ENCODE measurements at places on chromosomes 4 and X. TPM values are rescaled to one million over a fixed set of nuclear protein-coding genes. Genes with fewer than 3 reads are reported as not detected.

DNA sequence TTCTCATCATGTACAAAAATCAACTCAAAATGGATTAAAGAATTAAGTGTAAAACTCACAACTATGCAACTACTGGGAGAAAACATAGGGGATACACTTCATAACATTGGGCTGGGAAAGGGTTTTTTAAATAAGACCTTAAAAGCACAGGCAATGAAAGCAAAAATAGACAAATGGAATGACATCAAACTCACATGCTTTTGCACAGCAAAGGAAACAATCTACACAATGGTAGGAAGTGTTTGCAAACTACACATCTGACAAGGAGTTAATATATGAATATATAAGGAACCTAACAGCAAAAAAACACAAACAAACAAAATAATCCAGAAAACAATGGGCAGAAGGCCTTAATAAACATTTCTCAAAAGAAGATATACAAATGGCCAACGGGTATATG, 57.9 kb downstream of the FREM3 start:
- DNase-seq: no peak

Gene HTN1
- not detected for total RNA-seq

Gene CLNK
- total RNA-seq: 0.29 TPM

GRCh38 chr4:183924362-183925044, 19.4 kb downstream of the STOX2 start:
- DNase-seq: no peak

Gene FAM47A
- total RNA-seq: not detected

Gene RTL3
- not detected for total RNA-seq

DNA sequence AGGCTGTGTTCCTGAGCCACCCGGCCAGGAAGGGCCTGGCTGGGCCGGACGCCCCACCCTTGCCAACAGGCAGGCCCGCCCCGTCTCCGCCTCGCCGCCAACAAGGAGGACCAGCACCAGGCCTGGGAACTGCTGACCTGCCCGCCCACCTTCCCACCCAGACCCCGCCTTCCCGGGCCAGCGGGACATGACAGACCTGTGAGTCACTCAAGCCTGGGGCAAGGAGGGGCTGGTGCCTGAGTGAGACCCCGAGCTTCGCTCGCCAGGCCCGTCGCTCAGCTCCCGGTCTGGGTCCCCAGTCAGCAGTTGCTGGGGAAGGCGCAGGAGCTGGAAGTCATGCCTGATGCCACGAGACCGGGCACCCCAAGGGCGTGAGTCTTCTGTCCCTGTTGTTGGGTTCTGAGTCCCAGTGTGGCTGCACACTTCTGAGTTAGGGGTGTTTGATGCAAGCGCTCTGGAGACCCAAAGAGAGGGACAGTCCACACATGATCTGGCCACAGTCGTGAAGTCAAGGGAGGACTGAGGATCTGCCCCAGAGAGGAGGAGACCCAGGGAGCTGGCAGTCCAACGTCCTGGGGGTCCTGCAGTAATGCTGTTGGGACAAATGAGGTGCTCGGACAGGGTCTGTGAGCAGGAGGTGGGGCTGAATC, at the start of gene DNASE1L1:
TSS of gene DNASE1L1 (minus strand) at position 33 of the 650 bp plus-strand sequence. CDS start 3,686 bp downstream, outside the sequence.
- DNase-seq: no peak

- no peak for DNase-seq
Observed at GRCh38 chr4:81572402-81572801, 100.7 kb upstream of the RASGEF1B start.

- no peak for DNase-seq
Observed at GRCh38 chr4:68176500-68176899, 46.8 kb upstream of the TMPRSS11F start.

Gene PAGE2
- total RNA-seq: not detected

- peak; percentile 20 for DNase-seq
Observed at GRCh38 chrX:46912603-46913491, 626 bp downstream of the JADE3 start.

DNA sequence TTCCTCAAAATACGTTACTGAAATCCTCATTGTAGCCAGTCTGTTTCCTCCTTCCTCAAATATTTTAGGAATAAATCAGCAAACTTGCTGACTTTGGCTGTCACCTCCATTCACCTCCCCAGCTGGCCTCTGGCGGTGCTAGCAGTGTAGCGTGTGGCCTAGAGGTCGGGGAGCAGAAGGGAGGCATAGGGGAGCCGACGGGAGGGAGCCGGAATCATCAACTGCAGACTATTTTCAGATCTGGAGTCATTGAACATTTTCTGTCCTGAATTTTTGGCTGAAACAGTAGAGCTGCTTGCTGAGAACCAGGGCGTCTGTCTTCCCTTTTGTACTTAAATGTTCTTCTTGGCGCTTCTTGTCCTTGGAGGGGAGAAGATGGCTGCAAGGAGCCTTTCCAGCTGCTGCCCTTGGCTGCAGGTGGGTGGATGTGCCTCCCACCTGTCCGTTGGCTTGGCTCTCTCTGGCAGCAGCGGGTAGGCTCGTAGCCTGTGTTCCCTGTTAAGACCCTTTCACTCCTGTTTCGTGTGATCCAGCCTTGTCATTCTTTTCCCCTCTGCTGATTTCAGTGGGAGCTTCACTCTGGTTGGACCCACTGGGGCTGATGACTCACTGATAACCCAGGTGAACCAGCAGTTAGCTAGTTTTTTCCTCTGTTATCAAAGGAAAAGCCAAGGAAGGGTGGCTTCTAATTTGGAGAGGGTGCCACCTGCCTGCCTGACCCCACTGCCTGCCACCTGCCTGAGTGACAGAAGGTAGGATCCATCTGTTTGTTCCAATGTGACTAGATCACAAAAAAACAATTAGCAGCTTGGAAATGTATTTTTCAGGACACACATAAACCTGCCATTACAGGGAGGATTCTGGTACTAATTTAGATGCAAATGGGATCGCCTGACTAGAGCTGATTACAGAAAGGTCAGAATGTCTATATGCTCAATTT, 135.9 kb downstream of the GATB start:
- DNase-seq: no peak

Gene GC
- total RNA-seq: not detected

DNA sequence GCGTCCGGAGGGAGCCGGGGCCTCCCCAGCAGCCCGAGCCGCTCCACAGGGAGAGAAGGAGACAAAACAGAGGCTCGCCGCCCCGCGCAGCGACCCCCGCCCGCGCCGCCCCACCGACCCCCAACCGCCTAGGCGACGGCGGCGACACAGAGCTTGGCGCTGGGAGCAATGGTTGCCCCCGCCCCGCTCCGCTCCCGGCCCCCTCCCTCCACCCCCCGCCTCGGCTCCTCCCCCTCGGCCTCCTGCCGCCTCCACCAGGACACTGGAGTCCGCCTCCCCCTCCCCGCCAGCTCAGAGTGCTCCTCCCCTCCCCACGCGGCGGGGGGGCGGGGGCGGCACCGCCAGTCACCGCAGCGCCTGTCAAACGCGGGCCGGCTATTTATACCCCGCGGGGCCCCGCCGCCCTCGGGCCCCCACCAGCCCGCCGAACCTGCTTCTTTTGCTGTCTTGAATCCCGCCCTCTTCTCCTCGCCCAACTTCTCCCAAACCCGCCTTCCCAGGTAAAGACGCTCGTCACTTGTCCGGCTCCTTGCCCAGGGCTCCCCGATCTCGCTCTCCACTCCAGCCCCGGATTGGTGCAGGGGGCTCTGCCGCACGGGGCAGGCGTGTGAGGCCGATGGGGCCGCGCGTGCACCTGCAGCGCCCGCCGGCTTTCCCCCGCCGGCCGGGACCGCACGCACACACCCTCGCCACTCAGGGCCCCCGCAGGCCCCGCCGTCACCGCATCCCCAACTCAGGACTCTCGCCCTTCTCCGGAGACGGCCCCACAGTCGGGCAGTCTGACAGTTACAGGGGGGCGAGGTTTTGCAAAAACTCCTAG, at the start of gene ELF2:
TSS of gene ELF2 (minus strand) at position 170 of the 820 bp plus-strand sequence. CDS start 39,517 bp downstream, outside the sequence.
- peak; percentile 84 for DNase-seq

DNA sequence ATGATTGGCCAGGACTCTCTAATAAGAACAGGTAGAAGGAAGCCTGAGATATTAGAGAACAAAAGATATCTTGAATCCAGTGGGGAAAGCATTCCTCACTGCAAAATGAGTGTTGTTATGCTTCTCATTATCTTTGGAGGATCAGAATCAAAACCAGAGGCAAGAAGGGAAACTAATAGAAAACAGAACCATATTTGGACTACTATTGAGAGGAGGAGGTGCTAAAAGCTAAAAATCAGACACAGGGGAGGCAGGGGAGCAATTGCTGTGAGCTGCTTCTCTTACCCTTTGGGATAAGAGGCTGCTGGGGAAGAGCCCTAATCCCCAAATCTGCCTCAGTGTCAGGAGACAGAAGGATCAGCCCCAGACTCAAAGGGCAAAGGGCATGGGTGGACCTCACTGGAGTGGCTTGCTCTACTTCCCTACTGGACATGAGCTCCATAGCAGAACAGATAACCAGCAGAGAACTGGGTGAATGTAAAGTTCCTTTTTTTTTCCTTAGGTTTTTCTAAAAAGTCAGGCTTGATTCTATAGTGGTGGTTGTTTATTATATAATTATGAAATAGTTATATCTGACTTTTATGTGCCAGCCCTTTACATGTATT, 60.1 kb downstream of the SEPTIN11 start:
- no peak for DNase-seq

Gene NAA11
- total RNA-seq: not detected

DNA sequence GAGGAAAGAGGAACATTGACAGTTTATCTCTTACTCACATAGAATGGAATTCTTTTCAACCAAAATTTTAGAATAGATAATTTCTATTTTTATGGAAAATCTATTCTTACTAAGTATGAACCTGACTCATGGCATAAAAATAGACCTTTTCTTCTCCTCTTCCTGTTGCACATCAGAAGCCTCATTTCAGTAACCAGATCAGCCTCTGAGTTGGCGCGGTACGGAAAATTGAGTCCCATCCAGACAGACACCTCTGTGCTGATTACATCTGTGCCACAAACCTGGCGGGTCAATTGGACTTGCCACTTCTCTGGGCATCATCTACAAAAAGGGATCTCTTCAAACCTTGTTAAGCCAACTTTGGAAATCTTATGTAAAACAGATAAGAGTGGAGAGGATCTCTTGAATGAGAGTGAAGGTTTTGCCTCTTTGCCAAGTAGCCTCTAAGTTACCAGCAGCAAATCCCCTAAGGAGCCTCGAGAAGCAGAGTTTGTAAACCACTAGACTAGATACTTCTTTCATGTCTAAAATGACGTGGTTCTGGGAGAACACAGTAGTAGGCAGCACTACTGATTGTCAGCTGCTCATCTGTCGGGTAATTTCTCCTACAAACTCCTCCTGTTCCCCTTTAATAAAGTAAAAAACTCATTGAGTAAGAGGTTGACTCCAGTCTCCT, 37.4 kb downstream of the TENM3 start:
- DNase-seq: no peak

Gene PNPLA4
- 5.6 TPM for total RNA-seq

GRCh38 chrX:133661962-133662839, 246.9 kb upstream of the GPC4 start:
- no peak for DNase-seq

DNA sequence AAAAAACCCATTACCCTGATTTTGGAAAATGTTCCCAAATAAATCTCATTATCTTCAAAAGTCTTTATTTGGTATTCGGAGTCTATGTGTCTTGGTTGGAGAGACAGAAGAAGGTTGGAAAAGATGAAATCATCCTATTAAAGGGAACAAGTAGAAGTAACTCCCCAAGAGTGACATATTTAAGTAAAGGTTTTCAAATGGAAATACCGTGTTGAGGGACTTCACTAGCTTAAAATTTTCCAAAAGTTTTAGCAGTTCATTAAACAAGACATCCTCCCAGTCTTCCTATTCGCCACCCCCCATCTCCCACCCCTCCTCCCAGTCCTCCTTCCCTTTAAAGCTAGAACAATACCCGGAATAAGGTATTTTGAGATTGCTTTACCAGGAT, 62.7 kb upstream of the CCDC160 start:
- DNase-seq: no peak

Gene PAGE2B
- not detected for total RNA-seq

DNA sequence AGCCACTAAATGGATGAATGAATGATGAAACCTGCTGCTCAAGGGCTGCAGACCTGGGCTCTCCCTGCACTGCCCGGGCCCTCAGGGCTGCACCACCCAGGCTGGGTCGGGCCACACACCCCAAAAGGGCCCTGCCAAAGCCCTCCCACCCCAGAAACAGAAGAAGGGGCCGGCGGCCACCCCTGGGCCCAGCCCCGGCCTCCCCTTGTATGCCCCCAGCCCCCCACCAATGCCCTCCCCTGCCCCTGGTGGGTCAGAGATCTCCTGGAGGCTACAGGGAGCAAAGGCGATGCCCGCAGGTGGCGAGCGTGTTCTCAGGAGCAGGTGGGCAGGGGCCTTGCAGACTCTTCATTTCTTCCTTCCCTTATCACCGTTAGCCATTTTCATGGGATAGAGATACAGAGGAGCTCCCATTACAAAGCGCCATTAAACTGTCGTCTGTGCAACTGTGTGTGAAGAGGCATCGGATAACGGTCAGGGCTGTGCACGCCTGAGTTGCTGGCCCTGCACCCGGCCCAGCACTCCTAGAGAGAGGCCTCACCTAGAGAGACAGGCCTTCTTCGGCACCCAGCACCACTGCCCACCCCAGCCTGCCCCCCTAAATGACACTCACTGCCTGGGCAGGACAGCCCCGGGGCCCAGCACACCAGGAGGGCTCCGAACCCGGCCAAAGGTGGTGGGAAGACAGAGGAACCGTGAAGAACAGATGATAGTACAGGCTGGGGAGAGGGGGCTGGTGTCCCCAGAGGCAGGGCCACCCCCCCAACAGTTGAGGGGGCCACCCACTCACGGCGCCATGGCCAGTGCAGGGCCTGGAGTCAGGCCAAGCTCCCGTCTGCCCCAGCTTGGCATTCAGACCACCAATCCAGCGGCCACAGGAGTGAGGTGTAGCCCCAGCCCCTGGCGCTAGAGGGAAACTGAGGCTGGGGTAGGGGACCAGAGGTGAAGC, 133.7 kb downstream of the FAM53A start:
- DNase-seq: no peak

GRCh38 chr4:37244583-37245390, at the start of gene NWD2:
NWD2 (plus strand) TSS chr4:37244743; CDS start chr4:37245068, 325 bp downstream.
- DNase-seq: no peak

DNA sequence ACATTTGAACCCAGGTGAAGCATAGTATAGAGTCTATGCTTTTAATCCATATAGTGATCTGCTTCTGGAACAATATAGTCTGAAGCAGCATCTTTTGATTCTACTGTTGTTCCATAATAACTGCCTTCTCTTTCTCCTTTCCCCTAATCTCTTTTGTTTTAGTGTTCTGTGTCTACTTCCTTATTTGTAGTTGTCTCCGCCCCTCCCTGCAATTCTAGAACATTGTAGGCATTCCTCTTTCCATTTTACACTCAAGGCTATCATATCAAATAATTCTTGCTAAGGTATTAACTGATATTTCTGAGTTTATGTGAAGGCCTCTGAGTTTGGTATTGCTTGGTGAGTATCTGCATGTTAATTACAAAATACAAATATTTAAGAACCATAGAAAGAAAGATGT, 11.6 kb downstream of the BLTP1 start:
- DNase-seq: no peak

- no peak for DNase-seq
Observed at GRCh38 chrX:40177942-40178715, 80.4 kb upstream of the BCOR start.

All from CD4-positive, alpha-beta memory T cell (primary cell).